ENCODE measurements at places on chromosomes 7 and 10.

DNA sequence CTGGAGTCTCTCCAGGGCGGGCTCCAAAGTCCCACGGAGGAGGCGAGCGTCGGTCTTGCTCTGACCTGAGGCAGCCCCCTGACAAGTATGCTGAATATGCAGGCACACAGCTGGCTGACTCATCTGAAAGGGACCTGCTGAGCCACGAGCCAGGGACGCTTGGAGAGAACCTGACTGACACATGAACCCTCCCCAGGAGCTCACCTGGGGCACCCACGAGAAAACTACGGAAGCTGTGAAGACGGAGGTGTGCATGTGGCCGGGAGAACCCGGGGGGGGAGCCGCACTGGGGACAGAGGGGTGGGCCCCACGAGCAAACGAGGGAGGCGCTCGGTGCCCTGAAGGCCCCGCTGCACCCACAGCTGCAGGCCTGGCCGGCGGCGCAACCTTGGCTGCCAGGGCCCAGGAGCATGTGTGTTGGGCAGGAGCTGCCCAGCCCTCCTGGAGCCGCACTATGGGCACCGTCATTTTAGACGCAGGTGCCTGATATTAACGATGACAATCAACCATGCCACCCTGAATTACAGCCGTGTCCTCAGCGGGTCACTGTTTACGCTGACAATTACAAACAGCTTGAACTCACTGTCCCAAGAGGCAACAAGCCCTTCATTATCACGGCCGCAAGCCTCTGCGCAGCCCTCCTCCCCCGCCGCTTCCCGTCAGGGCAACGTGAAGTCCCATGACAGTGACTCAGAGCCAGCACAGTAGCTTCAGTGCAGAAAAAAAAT, 64.7 kb downstream of the DIP2C start:
- no peak for DNase-seq

GRCh38 chr7:31640381-31640780, 46.6 kb upstream of the PPP1R17 start:
- DNase-seq, result no peak

GRCh38 chr7:40202851-40203250, 68.0 kb downstream of the SUGCT start:
- DNase-seq, result no peak

GRCh38 chr7:4277936-4278335, 404.2 kb upstream of the FOXK1 start:
- DNase-seq, result no peak

- DNase-seq, result no peak
These were observed 53.1 kb downstream of the TEX36 start for GRCh38 chr10:125629758-125630376.

- peak; percentile 31 for DNase-seq
These were observed 610.1 kb downstream of the LRMDA start for GRCh38 chr10:76041551-76041950.

GRCh38 chr7:30931161-30931928, 19.7 kb downstream of the AQP1 start:
- DNase-seq, result no peak

DNA sequence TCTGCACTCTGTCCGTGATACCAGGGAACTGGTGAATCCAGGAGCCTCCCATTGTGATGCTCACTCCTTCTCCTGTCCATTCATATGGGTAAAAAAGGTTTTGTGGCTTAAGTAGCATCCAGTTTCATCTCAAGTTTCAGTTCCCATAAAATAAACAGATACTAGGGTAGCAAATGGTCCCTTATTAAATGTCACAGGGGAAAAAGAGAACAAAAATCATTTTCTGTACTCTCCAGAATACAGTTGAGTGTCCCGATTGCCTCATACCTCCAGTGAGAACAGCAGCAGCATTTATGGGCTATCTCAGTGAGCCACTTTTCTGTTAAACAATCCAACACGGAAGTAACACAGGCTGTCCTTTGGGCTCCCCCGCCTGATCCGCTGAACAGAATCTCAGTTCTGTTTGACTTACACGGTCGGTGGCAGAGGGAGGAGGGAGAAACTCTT, 179.6 kb downstream of the CELF2 start:
- no peak for DNase-seq

- no peak for DNase-seq
These were observed 10.3 kb upstream of the NPM3 start for GRCh38 chr10:101793526-101793925.

DNA sequence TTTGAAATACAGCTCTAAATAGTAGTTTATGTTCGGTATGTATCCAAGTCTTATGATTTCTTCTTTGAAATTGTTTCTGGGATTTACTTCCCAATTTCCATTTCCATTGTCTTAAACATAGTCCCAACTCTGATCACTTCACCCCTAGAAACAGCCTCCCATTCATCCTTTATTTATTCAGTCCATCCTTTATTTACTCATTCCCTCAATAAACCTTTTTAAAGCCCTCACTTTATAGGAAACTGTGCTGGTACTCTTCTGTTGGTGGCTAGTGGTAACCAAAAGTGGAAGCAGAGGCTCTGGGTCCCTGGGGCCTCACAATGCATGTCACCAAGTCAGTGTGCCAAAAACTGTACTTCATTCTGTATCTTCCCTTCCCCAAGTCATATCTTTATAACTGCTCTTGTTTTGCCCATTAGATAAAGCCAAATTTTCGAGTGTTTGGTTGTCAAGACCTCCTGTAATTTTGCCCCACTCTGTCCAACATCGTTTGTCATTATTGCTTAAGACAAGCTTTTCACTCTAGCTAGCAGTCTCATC, 3.9 kb upstream of the EPC1 start:
- DNase-seq, result no peak

DNA sequence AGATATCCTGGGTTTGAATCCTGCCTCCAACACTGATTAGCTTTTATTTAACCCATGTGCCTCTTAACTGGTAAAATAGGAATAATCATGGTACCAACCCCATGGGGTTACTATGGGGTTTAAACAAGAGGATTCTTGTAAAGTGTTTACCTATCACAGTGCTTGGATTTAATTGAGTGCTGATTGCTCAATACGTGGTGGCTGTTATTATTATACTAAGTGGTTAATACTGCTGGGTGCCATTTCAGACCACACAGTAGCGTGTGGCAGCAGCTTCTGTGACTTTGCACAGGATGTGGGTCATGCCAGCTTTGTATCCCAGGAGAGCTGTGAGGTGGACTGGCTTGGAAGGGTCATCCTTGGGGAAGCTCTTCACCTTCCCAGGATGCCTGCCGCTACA, 177.2 kb downstream of the SEC23IP start:
- DNase-seq, result no peak

DNA sequence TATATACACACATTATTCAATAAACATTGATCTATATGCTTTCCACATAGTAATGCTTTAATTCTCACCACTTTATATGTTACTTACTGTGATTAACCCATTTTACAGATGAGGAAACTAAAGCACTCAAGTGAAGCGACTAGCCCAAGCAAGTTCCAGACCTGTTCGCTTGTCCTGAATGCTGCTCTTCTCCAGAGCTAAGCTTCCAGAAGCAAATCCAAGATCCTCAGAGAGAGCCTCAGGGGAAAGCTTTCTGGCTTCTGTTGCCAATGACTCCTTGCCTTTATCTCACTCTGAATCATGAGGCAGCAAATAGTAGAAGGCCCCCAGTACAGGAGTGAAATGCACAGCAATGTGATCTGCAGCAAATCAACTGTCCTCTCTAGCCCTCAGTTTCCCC, 32.2 kb downstream of the XPNPEP1 start:
- no peak for DNase-seq

DNA sequence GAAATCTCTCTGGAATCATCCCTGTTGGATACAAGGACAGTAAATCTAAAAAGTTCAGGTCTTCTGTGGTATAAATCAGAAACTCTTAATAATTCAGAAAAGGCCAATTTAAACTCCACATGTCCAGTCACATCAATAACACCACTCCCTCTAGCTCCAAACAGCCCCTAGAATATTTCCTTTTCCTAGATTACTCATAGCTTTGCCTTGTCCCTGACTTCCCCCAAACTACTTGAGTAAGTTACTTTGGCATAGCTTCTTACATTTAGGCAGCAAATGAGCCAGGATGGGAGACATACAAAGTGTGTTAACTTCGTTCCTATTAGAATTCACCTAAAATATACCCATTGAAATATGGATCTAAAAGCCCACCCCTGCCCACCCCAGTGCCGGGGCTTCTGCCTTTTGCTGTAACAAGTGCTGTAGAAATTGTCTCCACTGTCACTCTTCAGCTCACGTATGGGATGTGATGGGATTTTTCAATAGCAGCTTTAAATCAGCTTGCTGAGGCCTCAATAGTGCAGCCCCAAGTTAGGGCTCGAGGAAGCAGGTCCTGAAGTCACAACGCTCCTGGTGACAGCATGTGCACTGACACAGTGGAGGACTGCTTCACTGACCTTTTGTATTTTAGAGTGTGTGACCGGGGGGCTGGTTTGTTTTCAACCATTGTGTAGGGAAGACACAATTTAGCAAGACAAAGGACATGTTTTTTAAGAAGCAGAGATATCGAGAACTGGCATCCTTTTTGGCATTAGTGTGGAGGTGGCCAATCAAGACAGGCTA, 218.2 kb upstream of the KMT2E start:
- no peak for DNase-seq

DNA sequence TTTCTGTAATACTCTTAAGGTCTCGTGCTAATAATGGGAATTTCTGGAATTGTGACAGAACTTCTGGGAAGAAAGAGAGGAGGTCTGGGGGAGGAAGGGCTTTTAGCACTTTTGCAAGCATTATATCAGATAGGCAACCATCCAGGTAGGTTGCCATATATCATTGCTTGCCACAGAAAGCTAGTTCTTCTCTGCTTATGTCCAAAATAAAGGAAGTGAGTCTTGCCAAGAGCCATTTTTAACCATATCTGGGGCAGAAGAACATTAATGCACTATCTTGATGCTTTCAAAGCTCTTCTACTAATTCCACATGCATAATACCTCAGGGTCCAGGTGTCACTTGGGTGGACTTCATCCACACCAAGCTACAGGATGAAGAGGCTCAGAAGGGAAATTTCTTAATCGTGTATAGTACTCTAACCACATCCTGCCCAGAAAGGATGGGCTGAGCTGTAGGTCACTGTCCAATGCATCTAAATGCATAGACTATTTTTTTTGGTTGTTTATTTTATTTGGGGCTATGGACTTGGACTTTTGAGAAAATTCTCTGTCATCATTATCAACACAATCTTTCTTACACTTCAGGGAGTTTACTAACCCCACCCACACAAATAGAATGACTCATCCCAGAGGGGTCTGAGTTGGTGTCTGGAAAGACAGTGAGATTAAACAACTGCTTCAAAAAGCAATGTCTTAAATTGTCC, 68.9 kb upstream of the ADO start:
- no peak for DNase-seq

DNA sequence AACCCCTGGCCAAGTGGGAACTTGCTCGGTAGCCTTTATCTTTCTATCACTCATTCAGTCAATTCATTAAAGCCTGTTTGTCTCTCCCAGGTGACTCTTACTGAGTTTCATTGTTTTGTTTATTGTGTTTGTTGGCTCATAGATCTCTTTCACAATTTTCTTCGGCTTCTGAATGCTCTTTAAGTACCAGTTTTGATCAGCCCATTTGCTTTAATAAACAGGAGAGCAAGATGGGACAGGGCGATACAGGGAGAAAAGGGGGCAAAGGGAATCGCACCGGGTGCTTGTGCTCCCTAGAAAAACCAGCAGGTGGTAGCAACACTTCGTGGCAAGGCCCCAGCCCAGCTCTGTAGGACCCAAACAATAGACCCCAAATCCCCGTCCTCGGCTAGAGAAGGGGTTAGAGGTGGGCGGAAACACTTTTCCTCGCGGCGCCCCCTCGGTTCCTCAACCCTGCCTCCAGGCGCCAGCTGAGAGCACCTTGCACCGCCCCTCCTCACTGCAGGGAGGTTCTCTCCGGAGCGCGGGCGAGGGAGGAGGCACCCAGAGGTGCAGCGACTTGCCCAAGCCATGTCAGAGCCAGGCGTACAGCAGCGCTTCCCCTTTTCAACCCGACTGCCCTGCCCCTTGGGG, 1.0 kb upstream of the EPHB6 start:
- DNase-seq, result no peak

- DNase-seq, result no peak
These were observed 54.7 kb downstream of the EMX2 start for GRCh38 chr10:117597216-117597615.

DNA sequence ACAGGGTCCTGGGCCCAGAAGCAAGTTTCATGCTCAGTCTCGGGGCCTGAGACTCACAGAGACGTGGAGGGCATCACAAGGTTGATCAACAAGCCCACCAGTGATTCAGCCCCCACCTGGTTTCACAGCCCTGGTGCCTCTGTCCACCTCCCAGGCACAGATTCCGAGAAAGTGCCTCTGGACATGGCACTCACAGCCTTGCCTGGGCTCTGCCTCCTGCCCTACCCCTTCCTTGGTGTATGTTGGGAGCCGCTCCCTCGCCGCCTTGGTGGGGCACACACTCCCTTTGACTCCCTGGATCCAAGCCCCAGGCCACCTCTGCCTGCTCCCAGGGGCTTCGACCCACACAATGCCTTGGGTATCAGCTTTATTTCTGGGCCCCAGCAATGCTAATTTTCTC, 200.8 kb upstream of the PPP2R2D start:
- no peak for DNase-seq

GRCh38 chr7:74235518-74236268, 18.5 kb downstream of the RFC2 start:
- no peak for DNase-seq

- DNase-seq, result no peak
These were observed 87.4 kb downstream of the DYNC2I1 start for GRCh38 chr7:158943713-158944112.

DNA sequence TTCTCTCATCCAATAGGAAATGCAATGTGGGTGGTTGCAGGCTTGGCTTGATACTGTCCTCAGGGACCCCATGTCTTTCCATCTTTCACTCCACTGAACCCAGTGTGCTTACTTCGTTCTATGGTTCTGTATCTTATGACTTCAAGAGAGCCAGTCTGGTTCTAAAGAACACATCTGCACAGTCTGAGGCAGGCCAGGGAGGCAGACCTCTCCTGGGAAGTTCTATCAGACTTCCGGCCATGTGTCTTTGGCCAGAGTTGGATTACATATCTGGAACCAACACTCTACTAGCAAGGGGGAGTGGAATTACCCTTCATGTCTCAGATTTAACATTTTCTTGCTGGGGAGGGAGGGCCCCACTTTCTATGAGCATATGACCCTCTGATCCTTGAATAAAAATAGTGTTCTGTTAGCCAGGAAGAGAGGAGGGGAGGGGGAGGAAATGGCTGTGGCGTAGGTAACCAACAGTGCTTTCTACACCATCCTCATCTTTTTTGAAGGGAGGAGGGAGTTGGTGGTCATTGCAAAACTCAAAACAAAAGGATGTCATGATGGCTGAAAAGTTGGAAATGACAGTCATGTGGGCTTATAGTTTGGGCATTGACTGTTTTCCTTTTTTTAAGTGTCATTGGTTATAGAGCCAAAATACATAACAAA, 370.2 kb downstream of the GATA3 start:
- no peak for DNase-seq

- no peak for DNase-seq
These were observed 137.4 kb downstream of the TNS3 start for GRCh38 chr7:47444376-47445098.

- no peak for DNase-seq
These were observed 141.2 kb upstream of the HDAC9 start for GRCh38 chr7:18354108-18355085.
